ENCODE measurements at places on chromosomes 2 and 18.

- DNase-seq: peak; percentile 24
These were observed 16.5 kb upstream of the ACSL3 start for GRCh38 chr2:222844323-222844722.

GRCh38 chr2:201923436-201924328 is 110.0 kb upstream of the FZD7 start:
- no peak for DNase-seq

DNA sequence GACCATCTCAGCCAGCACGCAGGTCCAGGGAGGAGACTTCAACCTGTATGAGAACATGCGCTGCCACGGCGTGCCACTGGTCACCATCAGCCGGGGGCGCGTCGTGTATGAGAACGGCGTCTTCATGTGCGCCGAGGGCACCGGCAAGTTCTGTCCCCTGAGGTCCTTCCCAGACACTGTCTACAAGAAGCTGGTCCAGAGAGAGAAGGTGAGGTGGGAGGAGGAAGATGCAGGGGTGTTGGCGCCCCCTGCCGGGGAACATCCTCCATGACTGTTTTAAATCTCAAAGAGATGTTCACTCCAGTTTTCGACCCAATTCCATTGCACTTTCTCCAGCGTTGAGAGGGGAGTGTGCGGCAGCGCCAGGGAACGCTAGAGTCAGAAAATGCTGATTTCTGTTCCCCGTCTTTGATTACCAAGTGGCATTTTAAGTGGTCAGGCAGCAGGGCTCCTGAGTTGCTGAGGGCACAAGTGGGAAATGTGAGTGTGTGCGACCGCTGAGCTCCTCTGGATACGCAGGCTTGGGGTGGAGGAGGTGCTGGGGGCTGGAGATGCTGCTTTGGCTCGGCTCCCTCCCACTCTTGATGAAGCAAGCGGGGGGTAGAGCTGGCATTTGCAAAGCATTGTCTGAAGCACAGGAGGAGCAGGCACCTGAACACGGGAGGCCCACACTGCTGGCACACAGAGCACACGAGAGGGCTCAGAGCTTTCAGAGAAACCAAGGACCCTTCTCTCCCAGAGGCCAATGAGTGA is 27.7 kb upstream of the MAPRE3 start:
- DNase-seq: peak; percentile 70

DNA sequence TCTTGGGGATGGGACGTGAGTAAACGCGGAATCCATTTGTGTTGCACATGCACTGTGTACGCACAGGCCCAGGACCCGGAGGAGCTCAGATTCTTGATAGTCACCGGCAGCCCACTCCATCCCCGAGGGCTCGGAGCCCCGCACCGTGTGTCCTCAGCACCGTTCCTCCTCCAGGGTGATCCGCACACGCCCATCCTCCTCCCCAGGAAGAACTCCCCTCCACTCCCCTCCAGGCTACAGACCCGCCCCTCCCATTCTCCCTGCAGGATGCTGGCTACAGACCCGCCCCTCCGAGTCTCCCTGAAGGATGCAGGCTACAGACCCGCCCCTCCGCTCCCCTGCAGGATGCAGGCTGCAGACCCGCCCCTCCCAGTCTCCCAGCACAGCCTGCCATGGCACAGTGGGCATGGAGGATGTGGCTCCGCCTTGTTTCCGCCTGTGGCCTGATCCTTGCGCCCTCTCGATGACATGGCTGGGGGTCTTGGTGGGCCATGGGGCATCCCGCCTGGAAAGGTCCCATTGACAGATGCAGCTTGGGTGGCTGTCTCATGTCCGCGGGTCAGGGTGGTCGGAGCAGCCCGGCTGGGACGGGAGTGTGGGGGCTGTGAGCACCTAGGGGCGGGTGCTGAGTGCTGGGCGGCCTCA is 14.1 kb downstream of the CTDP1 start:
- no peak for DNase-seq

DNA sequence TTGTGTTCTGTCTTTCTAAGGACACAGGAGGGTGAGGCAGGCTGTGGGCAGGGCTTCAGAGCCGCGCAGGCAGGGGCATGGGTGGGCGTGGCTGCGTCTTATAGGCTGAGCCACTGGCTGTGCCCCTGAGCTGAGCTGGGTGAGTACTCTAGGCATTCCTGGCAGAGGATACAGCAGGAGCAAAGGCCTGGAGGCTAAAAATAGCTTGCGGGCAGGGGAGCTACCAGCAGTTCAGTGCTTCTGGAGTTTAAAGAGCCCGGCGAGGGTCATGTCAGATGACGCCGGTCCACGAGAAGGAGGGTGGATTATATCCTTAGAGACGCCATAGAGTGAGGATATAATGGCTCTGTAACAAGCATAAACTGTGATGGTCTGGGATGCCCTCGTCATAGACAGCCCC is 31.5 kb upstream of the PDIA6 start:
- DNase-seq: no peak

- no peak for DNase-seq
These were observed 44.0 kb downstream of the DNMT3A start for GRCh38 chr2:25297738-25298137.

- no peak for DNase-seq
These were observed 177.5 kb downstream of the MTCL1 start for GRCh38 chr18:8882632-8883408.

DNA sequence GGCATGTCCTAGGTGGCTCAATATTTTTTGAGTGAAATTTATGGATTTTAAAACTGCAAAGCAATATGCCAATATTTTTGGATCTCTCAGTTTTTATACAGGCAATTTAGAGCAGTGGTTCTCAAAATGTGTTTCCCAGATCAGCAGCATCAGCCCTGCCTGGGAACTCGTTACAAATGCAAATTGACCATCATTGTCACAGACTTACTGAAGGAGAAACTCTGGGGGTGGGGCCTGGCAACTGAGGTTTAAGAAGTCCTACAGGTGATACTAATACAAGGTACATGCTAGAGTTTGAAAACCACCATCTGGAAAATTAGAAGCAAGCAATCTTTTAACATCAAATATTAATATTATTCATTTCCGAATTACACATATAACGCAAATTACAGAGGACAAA is 215.6 kb upstream of the PID1 start:
- no peak for DNase-seq

GRCh38 chr18:58785171-58785805 is 79.4 kb upstream of the ZNF532 start:
- no peak for DNase-seq

GRCh38 chr2:142603759-142604158 is 273.7 kb upstream of the KYNU start:
- no peak for DNase-seq

DNA sequence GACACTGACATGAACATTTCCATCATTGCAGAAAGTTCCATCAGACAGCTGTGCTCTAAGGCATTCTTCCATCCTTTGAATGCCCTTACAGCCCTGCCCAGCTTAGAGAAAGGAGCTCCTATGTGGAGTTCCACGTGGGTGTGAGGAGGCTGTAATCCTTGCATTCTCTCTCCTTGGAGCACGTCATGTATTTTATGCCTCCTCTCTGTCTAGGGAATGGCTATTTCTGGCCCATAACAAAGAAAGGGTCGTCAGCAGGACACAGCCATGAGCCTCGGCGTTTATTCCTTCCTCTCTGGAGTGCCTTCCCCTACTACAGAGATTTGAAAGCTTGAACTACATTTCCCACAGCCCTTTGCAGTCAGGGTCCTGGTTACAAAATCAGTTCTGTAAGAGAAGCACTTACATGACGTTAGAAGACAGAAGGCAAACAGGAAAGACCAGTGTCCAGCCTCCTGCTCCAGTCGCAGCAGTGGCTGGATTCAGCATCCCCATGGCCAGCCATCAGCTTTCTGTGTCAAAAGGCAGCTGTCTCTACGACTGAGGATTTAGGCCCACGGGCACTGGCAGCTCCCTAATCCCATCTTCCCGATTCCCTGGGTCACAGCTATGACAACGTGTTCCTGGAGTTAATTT is 234.9 kb downstream of the TFCP2L1 start:
- DNase-seq: no peak

- no peak for DNase-seq
These were observed 39.5 kb downstream of the INPP4A start for GRCh38 chr2:98484121-98484557.

GRCh38 chr2:145638675-145639074 is 1118.8 kb upstream of the ZEB2 start:
- DNase-seq: no peak

DNA sequence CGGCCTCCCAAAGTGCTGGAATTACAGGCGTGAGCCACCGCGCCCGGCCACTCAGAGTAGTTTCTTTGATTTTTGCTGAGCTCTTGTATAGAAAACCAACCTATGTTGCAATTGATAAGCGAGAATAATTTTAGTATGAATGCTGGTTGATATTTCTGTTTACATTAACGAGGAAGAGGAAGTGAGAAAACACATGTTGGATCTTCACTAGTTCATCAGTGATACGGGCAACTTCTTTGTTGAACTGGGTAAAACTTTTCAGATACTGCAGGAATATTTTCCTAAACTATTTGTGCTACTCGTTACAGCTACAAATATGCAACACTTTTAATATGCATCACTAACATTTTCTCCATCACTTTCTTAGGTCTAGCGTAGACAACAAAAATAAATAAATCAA is 67.9 kb upstream of the SLC25A52 start:
- no peak for DNase-seq

DNA sequence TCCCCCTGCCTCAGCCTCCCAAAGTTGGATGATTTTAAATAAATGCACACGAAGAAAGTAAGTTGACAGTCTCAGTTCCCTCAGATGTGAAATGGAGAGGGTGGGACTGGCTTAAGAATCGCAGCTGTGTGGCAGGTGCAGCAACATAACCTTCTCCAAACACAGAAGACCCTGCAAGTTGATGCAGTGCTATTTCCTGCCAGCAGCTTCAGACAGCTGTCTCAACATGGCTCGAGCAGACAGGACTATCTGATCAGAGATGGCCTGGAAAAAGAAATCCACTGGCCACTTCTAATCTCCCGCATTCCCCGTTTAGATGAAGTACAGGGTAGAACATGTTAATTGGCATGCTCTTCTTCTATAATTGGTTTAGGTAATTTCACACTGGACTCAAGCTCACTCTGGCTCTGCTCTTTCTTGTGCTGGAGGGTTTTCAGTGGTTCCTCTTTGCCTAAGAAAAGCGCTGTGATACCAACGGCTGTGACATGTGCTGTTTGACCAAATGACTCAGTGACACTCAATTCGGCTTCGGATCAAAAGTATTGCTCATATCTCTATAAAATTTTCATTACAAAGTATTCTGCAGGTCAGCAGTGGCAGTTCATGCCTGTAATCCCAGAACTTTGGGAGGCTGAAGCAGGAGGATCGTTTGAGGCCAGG is 40.2 kb downstream of the MYOM1 start:
- no peak for DNase-seq

DNA sequence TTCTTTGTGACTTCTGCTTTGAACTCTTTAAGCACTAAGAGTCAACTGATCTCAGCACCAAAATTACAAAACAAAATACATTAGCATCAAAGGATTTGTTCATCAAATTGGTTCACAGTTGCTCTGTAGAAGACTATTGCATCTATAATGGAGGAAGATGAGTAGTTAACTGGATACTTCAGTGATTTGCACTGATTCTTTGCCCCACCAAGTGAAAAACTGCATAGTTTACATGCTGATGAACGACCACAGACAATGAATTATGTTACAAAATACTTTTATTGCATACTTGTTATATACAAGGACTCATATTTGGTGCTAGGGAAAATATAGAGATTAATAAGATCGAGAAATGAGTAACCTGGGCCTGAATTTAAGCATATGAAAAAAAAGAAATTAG is 107.2 kb downstream of the SCG2 start:
- no peak for DNase-seq

Data from anterior cingulate cortex (tissue), 58 donors.